NCI-H2029 (cell line): ENCODE measurements at places on chromosomes 2 and 18.
A peak's percentile ranks its signal among the peaks of the same experiment; 100 is the strongest.

- DNase-seq: no peak
Measured at GRCh38 chr2:221096706-221097567, 475.2 kb downstream of the EPHA4 start.

- DNase-seq: no peak
Measured at GRCh38 chr2:60679036-60679780, 76.9 kb upstream of the PAPOLG start.

- DNase-seq: no peak
Measured at GRCh38 chr18:6610466-6610865, 119.0 kb upstream of the ARHGAP28 start.

- no peak for DNase-seq
Measured at GRCh38 chr2:27747827-27748352, 23.6 kb upstream of the MRPL33 start.

DNA sequence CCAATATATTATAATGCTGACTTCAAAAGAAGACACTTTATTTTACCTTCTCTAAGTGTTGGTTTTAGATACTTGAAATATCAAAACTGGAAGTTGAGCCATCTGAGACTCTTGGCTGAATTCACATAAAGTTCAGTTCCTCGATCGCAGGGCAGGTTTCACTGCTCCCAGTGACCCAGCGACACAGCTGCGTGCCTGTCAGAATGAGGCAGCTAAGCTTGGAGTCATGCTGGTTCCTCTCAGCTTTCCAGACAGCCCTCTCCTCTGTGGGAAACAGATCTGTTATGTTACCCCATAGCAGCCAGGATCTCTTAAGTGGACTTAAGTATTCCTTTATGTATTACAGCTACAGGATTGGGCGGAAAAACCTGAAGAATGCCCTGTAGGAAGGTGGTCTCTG is 142.8 kb upstream of the ALPP start:
- peak; percentile 27 for DNase-seq

DNA sequence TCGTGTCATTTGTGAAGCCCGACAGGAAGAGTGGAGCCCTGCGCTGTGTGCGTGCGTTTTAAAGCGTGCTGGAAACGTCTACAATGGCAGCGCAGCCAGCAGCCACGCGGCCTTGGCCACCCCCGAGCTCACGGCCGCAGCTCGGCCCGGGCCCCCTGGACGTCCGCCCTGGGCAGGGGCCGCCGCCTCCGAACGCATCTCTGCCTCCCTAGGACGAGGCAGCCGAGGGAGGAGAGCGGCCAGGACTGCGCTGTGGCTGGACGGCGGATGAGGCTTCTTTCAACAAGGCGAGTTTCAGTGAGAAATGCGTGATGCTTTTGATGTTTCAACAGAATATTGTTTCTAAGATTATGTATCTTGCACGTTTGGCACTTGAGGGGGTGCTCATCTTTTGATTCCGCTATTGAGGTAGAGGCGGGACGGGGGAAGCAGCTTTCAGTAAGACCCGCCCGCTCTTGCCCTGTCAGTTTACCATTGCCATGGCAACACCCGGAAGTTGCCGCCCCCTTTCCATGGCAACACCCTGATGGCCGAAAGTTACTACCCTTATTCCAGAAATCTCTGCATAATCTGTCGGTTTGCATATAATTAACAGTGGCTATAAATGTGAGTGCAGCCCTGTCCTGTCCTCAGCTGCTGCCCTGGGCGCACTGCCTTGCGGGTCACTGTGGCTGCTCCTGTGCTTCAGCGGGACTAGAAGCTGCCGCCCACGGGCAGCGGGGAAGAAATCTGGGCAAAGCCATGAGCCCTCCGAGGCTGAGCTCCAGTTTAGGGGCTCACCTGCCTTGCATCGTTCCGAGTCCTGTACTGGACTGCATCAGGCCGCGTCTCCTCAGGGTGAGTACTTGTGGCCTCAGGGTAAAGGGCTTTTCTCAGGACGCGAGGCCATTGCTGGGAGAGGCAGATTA is 38.6 kb downstream of the ADNP2 start:
- no peak for DNase-seq

DNA sequence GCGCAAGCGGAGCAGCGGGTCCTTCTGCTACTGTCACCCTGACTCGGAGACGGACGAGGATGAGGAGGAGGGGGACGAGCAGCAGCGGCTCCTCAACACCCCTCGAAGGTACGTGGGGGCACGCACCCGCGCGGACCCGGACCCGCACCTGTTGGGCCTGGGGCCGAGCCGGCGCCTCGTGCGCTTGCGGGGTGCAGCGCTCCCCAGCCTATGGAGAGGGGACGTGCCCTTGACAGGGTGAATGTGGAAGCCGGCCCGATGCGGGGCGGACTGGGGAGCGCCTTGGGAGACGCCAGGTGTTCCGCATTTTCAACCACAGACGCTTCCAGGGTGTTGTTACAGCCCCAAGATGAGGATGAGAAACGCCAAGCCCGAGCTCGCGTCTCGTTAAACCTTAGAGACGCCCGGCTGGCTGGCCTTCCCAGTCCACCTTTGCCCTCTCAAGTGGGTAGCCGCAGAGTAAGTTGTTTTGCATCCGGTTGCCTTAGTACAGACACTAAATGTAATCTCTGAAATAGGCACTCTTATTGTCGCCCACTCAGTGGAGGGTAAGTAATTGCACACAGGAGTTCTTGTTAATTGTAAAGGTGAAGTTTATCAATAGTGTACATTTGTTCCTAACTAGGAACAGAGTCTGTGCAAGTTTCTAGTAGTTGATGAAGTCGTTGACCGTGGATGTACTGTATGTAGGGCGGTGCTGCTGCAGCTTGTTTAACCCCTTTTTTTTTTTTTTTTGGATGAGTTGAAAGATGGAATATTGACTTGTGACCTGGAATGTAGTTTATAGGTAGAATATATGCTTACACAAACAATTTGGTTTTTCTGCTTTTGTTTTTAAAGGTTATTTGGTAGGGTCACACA is 815 bp downstream of the GMCL1 start:
- no peak for DNase-seq

DNA sequence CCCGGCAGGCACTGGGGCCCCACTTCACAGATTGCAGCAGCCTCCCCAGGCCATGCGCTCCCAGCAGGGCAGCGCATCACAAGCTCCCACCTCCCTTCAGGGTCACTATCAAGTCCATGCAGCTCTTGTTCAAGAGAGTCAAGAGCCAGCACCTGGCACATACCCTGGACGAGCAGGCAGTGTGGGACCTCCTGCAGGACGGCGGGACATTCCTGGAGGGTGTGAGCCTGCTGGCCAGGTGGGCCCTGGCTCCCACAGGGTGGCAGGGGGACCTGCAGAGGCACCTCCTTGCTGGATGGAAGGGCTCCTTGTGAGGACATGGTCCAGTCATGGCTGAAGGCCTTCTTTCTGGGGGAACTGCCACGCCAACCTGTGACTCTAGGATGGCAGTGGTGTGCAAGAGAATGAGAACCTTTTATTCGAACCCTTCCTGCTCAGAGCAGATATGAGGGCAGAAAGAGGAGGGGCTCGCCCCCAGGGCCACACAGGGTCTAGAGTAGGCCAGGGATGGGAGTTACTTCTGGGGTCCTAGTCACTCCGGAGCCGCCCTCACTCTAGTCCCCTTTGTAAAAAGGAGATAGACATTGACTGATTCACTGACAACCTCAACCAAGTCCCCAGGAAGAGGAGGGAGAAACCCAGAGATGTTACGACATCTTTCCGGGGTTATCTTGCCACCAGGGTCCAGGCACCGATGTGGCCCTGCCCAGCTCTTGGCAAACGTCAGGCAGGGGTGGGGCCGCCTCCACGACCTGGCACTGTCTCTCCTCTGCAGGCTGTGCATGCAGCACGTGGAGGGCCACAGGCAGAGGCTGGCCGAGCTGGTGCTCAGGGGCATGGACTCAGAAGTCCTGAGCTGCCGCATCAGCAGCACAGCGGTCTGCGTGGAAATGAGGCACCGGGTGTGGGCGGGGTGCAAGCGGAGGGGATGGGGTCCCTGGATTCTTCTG is 31.3 kb downstream of the HJURP start:
- DNase-seq: no peak
